ENCODE measurements at places on chromosomes 7 and 10.

- no peak for DNase-seq
Measured at GRCh38 chr7:46545790-46546189, 624.7 kb upstream of the IGFBP3 start.

GRCh38 chr10:89371079-89371478 lies 6.8 kb upstream of the IFIT1B start:
- DNase-seq = no peak

GRCh38 chr7:133230591-133231194 lies 22.2 kb upstream of the EXOC4 start:
- DNase-seq = peak; percentile 51

GRCh38 chr10:15787426-15787825 lies 67.7 kb upstream of the ITGA8 start:
- DNase-seq = no peak

Data from CD4-positive, alpha-beta T cell treated with Interleukin-12 subunit alpha and Interleukin-12 subunit beta, for 1 hour (primary cell).